ENCODE measurements at places on chromosomes 2 and 18.

- DNase-seq, result no peak
These were observed 182.6 kb upstream of the PKDCC start for GRCh38 chr2:41865263-41865662.

- DNase-seq, result no peak
These were observed 1169.4 kb upstream of the ZEB2 start for GRCh38 chr2:145689277-145689676.

DNA sequence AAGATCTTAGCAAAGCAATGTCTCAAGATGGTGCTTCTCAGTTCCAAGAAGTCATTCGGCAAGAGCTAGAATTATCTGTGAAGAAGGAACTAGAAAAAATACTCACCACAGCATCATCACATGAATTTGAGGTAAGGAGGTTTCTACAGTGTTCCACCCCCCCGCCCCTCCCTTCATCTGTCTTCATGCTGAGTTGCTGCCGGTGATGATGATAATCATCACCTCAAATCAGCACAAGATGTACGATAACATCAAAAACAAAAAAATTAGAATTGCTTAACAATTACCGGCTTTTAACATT lies 14.6 kb downstream of the UGP2 start:
- no peak for DNase-seq

DNA sequence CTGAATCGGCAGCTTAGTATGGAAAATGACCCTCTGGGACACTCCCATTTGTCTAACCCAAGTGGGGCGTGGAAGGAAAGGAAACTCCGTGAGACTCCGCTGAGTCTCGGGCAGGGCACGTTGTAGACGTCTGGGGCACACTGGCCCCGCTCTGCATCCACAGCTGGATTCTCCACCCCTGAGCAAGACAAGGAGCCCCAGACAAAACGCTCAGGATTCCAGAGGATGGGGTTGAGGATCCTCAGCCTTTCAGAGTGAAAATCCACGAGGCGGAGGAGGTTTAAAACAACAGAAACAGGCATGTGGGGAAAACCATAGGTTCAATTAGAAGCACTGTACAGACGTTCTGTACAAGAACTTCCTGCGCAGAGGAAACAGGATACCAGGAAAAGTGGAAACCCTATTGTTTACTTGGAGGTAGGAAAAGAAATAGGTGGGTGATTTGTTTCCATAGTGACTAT lies 124.9 kb upstream of the ZNF236 start:
- DNase-seq, result peak; percentile 13

DNA sequence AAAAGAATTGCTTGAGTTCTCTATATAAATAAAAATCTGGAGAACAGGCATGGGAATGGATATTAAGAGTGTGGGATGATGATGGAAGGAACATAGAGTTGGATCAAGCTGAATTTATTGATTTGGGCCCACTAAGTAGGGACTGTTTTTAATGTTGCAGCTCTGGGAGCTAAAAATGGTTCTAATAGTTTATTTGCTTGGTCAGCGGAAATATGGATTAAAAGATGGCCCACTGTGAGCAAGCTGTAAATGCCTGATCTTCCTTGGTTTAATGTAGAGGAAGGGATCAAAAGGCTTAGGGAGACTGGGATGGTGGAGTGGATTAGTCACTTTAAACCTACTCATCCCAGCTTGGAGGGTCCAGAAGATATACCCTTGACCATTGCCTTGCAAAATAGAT lies 429.4 kb upstream of the NXPH2 start:
- DNase-seq, result no peak

GRCh38 chr2:223538920-223539440 lies 63.2 kb downstream of the SCG2 start:
- DNase-seq, result no peak

GRCh38 chr2:159976527-159977160 lies 85.8 kb downstream of the PLA2R1 start:
- DNase-seq, result no peak

DNA sequence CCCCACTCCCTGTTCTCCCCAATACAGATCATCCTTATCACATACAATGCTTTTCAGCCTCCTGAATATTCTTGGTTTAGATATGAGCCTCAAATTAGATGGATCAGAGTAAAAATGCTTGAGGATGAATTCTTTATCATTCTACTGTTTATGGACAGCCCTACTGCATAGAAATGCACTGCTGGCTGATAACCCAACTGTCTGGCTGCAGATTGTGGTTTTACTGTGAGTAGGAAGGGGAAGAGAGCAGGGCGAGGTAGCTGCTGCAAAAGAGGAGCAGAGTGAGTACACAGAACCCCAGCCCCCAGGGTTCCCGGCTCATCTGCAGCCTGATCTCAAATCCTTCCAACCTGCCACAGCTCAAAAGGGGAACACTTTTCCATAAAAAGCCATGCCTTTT lies 29.4 kb upstream of the NCOA1 start:
- no peak for DNase-seq

GRCh38 chr2:225630824-225631533 lies 231.5 kb downstream of the NYAP2 start:
- DNase-seq, result no peak

DNA sequence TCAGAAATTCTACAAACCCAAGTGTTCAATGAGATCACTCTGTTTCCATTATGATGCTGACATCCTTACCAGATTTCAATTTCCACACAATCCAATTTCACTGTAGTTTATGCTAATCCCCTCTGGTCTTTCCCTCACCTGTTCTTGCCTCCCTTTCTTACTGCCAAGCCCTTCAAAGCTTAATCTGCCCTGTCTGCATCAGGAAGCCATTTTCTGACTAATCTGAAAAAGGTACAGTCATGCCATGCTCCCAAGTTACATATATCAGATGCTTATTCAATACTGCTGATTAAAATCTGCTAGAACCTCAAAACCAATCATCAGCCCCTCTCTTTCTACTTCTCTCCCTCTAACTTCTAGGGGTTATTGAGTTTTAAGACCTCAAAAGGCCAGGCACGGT lies 8.9 kb downstream of the KRTCAP3 start:
- DNase-seq, result no peak

- no peak for DNase-seq
These were observed 51.0 kb upstream of the PGAP1 start for GRCh38 chr2:196977507-196977906.

GRCh38 chr2:169069341-169069740 lies at the start of gene DHRS9:
DHRS9 (plus strand) TSS chr2:169069563; CDS start chr2:169081582, 12,019 bp downstream.
- peak; percentile 18 for DNase-seq

- no peak for DNase-seq
These were observed 7.3 kb upstream of the UGP2 start for GRCh38 chr2:63834401-63834800.

DNA sequence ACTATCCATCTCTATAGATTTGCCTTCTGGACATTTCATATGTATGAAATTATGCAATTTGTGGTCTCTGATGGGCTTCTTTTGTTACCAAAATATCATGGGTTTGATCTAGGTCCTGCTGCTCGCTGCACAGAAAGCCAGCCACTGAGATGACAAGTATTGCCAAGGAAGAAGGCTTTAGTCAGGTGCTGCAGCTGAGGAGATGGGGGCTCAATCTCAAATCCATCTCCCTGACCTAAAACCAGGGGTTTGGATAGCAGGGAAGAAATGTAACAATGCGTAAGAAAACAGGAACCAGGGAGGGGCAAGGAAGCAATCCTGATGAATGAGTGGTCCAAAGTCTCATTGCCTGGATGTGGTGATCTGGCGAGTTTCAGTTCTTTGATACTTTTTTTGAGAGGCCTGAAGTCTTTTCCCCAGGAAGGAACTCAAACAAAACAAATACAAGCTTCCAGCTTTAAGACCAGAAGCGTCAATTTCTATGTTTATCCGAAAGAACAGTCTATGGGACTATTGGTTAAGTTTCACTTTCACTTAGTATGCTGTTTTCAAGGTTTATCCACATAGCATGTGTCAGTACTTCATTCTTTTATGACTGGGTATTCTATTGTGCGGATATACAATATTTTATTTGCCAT lies 3.4 kb upstream of the CKAP2L start:
- DNase-seq, result no peak

DNA sequence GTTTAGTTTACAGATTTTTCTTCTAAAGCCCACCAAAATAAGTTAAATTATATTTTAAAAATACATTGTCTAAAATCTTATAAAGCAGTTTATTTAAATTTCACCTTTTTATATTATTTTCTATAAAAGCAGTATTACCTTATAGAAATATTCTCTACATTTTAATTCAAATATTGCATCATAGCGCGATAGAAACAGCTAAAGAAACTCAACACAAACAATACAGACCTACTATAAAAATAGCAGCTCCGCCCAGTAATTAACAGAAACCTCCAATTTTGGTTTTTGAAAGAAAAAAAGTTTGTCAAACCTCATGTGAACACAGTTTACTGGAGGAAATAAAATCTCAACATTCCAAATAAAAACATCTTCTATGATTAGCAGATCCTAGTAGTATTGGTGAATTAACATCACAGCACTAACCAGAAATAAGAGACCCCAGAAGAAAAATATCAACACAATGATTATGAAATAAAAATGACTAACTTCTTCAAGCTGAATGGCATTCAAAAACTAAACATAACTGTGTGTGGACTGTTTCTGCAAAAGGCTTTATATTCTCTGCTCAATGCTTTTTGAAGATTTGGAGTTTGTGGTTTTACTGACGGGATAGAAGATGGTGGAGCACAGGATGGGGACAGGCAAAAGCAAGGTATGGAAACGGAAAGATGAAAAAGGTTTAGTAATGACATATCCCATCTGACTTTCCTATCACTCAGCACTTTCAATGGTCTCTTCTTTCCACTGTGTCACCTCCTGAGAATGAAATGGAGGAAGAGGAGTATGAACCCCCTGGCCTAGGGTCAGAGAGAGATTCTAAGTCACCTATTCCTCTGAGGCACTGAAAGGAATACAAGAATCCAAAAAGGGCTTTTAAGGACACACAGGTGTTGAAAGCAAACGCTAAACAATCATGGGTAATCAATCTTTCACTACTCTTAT lies 17.5 kb downstream of the MAP4K3 start:
- DNase-seq, result peak; percentile 40

- DNase-seq, result no peak
These were observed 62.3 kb downstream of the SOWAHC start for GRCh38 chr2:109676346-109676902.

DNA sequence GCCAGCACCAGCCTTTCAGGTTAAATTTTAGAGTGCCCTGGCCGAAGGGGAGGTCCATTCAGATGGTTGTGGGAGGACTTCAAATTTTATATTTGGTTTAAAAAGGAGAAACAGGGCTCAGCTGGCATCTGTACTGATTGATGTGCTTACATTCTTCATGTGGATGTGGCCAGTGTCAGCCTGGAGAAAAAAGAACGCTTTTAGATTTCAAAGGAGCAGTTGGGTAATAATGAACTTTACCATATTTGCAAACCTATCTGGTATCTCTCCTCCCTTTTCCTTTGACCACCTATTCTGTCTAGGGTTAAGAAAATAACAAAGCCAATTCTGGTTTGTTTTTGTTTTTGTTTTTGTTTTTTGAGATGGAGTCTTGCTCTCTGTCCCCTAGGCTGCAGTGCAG lies 21.3 kb downstream of the RAB12 start:
- no peak for DNase-seq

GRCh38 chr2:52264911-52265310 lies 1233.0 kb upstream of the NRXN1 start:
- DNase-seq, result no peak

DNA sequence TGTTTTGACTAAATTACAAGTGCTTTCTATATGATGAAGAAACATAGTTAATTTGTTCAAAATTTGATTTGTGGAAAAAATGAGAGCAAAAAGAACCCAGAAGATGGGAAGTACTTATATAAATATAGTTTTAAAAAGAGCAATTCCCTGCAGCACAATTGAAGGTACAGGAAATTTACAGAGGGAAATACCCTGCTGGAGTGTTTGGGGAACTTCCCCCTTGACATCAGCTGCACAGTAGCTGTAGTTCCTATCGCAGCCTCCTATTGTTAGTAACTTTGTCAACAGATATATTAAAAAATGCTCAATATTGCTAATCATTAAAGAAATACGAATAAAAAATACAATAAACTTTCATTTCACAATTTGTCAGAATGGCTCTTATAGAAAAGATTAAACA lies 1118.8 kb upstream of the ZEB2 start:
- DNase-seq, result no peak

GRCh38 chr18:52337276-52337675 lies 2.7 kb upstream of the DCC start:
- DNase-seq, result peak; percentile 75

GRCh38 chr2:75035444-75036353 lies 77.3 kb downstream of the POLE4 start:
- DNase-seq, result no peak

GRCh38 chr2:23639406-23639982 lies 254.5 kb downstream of the KLHL29 start:
- DNase-seq, result no peak

GRCh38 chr18:13835202-13835601 lies 11.3 kb downstream of the MC5R start:
- no peak for DNase-seq

Data from fibroblast of skin of right quadriceps (primary cell).